ENCODE measurements at places on chromosomes 3 and 15. TPM values are rescaled to one million over a fixed set of nuclear protein-coding genes. Genes with fewer than 3 reads are reported as not detected.

DNA sequence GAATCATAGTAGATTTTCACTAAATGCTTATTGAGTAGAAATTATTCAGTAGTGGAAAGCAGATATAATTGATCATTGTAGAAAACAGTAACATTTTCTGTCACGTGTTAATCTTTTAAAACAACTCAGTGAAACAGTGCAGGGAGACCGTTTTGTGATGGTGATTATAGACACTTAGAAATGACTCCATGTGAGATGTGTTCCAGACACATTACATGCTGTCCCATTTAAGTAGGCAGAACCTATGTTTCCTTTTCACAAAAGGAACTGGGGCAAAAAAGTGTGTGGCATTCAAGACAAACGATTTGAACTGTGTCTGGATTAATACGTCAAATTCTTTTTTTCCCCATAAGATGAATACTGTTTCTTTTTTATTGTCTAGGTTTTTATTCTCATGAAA, 126.5 kb downstream of the TCF12 start:
- DNase-seq, result no peak

The C3orf33 gene
- 3.2 TPM for total RNA-seq

The ZNF660 gene
- total RNA-seq, result not detected

DNA sequence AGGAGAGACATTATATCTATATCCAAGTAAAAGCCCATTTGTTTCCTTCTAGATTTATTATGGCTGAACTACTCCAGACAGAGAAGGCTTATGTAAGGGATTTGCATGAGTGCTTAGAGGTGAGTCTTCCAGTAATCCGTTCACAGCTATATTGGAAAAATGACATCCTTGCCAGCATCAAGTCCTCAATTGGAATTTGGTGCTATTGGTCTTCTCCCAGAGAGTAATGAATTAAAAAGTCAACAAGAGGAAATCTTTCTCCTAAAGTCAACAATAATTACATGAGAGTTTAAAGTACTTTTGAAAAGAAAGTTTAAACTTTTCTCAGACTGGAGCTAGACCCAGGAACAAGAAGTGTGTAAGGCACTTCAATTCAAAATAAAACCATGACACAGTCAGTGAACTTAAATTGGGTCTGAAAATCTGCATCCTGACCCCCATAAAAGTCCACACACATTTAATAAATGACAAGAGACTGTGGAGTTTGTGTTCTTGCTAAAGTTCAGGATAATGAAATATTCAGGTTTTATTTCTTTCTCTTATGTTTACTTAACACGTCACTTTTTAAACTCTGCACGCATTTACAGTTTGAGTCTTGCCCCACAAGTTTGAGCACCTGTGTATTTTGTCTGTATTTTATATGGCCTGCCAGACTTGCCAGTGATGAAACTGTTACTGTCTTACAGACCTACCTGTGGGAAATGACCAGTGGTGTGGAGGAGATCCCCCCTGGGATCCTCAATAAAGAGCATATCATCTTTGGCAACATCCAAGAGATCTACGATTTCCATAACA, 268.2 kb upstream of the UMPS start:
- no peak for DNase-seq

GRCh38 chr3:132347811-132348210, 30.6 kb downstream of the ACP3 start:
- no peak for DNase-seq

The PROS1 gene
- 16.8 TPM for total RNA-seq

The AHSG gene
- total RNA-seq, result 0.85 TPM

GRCh38 chr3:71563827-71564226, 19.7 kb downstream of the FOXP1 start:
- no peak for DNase-seq

DNA sequence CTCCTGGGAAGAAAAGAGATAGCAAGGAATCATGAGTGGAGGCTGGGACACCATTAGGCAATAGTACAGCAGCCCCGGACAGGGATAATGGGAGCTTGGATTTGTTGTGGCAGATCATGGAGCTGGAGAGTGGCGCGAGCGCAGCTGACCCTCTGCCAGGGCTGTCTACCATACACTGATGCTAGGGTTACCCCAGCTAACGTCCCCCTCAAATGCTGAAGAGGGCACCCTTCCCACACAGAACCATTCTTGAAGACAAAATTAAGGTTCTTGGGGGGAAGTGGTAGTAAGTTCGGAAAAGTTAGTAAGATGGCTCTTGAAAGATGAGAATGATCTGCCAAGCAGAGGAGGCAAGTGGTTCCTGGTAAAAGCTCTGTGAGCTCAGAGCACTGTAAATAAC, 61.1 kb downstream of the ST3GAL6 start:
- DNase-seq, result no peak

The LRIG1 gene
- 5.3 TPM for total RNA-seq

The RMDN3 gene
- total RNA-seq, result 33.2 TPM

The C3orf85 gene
- not detected for total RNA-seq

DNA sequence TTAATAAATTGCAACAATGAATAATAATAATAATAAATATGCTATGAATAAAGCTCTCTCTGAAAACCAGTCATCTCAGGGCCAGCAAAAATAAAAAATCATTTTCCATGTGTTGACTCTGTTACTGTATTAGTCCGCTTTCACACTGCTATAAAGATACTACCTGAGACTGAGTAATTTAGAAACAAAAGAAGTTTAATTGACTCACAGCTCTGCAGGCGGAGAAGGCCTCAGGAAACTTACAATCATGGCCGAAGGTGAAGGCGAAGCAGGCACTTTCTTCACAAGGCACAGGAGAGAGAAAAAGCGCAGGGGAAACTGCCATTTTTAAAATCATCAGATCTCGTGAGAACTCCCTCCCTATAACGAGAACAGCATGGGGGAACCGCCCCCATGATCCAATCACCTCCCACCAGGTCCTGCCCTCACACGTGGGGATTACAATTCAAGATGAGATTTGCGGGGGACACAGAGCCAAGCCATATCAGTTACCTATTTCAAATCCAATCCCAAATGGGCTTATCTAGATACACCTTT, 224.1 kb downstream of the IGSF11 start:
- DNase-seq, result no peak

All from Panc1 (cell line).